ENCODE measurements at places on chromosomes 6 and 20. TPM values are rescaled to one million over a fixed set of nuclear protein-coding genes. Genes with fewer than 3 reads are reported as not detected.

EPHA7 gene
- total RNA-seq, result 6.8 TPM

SEL1L2 gene
- not detected for total RNA-seq

CAGE1 gene
- 0.09 TPM for total RNA-seq

CALHM5 gene
- total RNA-seq, result 0.17 TPM

C6orf163 gene
- 1.5 TPM for total RNA-seq

MEI4 gene
- total RNA-seq, result 0.23 TPM

SAPCD1 gene
- 5.9 TPM for total RNA-seq

DSP gene
- total RNA-seq, result 50.5 TPM

OR2H2 gene
- total RNA-seq, result not detected

MROH8 gene
- total RNA-seq, result 0.50 TPM

FAM229B gene
- 10.5 TPM for total RNA-seq

IPCEF1 gene
- total RNA-seq, result 0.44 TPM

BPIFA3 gene
- not detected for total RNA-seq

THEMIS gene
- not detected for total RNA-seq

NKAPL gene
- total RNA-seq, result not detected

TREML2 gene
- 0.11 TPM for total RNA-seq

FOXF2 gene
- not detected for total RNA-seq

WDR27 gene
- total RNA-seq, result 64.7 TPM

PRSS16 gene
- total RNA-seq, result 20.2 TPM

GPLD1 gene
- total RNA-seq, result 5.3 TPM

NRN1 gene
- total RNA-seq, result 0.26 TPM

TBC1D7 gene
- total RNA-seq, result 59.9 TPM

HLA-DRA gene
- total RNA-seq, result 4.1 TPM

LY6G6D gene
- total RNA-seq, result not detected

All from H1 (cell line).